Smooth muscle cell of the brain vasculature (primary cell): ENCODE measurements at places on chromosomes 16 and 17.

DNA sequence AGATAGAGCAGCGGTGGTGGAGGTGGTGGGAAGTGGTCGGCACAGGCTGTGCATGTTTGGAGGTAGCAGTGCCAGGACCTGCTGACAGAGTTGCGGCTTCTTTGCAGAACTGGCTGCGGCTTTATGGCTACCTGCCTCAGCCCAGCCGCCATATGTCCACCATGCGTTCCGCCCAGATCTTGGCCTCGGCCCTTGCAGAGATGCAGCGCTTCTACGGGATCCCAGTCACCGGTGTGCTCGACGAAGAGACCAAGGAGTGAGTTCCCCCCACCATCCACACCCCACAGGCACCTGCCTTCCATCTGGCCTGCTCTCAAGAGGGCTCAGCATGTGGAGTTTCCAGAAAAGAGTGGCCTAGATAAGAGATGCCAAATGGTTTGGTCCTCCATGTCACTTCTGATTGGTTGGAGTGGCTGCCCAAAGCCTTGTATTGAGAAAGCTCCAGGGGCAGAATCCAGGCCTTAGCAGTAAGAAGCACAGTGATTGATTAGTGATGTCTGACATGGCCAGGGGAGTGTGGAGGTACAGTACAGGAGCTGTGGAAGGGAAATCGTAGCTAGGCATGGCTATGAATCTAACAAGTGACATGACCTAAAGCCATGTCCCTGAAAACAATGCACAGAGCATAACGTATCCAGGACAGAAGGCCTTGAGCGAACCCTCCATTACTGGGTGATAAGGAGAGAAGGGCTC is 12.0 kb downstream of the MMP15 start:
- DNase-seq, result no peak

DNA sequence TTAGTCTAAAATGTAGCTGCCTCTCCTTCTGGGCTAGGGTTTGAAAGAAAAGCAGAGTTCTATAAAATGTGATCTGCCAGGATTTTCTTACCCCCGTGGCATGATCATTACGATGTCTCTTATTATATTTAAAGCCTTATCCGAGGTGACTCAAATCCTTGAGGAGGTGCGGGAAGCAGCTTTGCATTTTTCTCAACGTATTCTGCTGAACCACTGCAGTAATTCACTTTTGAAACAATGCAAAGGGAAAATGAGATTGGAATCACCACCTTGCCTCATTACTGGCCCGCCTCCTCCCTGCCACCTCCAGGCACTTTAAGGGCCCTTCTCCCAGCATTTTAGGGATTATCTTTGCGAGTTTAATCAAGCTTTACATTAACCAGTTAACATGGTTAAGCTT is 9.7 kb upstream of the NOG start:
- DNase-seq, result no peak

- no peak for DNase-seq
These were observed 55.9 kb downstream of the ATF7IP2 start for GRCh38 chr16:10441726-10442125.

GRCh38 chr17:48561884-48562810 is 16.0 kb downstream of the HOXB4 start:
- no peak for DNase-seq

GRCh38 chr16:67039260-67040020 is 10.5 kb downstream of the CBFB start:
- DNase-seq, result no peak

- DNase-seq, result peak; percentile 65
These were observed 3.9 kb upstream of the NLRC5 start for GRCh38 chr16:56985288-56985961.

- no peak for DNase-seq
These were observed 77.0 kb downstream of the IRX6 start for GRCh38 chr16:55401046-55401445.

GRCh38 chr17:59435238-59435637 is 103.8 kb downstream of the YPEL2 start:
- no peak for DNase-seq

GRCh38 chr16:10682604-10683003 is 12.1 kb downstream of the TEKT5 start:
- no peak for DNase-seq

GRCh38 chr16:31200821-31201568 is 1.6 kb downstream of the PYCARD start:
- DNase-seq, result no peak

DNA sequence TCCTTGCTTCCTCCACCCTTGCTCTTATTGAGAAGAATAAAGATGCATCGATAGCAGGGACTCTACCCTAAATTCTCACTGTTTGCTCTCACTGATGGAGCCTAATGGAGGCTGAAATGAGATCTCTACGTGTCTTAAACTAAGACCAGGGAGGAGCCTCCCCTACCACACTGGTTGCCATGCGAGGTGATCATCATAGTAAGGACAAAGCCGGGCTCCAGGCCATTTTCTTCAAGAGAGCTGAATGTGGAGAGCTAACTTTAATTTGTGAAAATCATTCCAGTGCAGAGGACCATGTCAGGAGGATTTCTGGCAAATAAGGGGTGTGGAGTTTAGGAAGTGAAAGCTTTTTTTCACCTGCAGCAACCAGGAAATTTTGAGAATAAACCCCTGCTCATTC is 5.6 kb downstream of the CDH11 start:
- DNase-seq, result no peak

DNA sequence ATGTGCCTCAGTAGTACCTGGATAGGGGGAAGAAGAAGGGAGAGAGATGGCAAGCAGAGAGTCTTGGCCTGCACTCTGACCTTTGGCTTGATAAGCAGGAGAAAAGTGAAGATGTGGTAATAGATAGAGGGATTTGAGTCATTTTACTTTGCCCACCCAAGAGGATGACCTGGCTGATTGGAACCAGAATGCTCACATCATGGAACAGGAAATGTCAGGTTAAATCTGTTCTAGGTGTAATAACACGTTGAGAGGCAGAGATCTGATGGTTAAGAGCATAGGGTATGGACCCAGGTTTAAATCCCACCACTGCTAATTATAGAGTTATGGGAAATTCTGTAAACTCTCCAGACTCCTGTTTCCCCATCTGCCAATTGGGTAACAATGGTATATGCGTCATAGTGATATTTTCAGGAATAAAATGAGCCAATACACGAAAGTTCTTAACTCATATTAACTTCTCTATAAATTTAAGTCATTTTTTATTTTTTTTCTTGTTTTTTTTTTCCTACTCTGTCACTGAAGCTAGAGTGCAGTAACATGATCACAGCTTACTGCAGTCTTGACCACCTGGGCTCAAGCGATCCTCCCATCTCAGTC is 8.1 kb upstream of the CCL18 start:
- DNase-seq, result no peak

DNA sequence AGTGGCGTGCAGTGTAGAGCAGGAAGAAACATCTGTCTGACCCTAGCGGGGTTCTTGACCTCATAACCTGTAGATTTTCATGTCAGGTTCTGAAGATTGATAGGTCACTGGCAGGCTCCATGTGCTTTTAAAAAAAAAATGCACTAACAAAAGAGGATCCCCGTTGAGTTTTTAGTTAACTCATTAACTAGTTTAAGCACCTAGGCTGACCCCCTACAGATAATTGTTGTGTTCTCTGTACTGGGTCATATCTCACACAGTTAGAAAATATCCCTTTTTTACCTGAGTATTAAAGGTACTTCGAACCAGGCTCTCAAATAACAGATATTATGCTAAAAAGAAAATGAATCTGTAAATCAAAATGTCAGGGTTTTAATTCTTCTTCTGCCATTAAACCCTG is 676.6 kb downstream of the CDH11 start:
- DNase-seq, result no peak

DNA sequence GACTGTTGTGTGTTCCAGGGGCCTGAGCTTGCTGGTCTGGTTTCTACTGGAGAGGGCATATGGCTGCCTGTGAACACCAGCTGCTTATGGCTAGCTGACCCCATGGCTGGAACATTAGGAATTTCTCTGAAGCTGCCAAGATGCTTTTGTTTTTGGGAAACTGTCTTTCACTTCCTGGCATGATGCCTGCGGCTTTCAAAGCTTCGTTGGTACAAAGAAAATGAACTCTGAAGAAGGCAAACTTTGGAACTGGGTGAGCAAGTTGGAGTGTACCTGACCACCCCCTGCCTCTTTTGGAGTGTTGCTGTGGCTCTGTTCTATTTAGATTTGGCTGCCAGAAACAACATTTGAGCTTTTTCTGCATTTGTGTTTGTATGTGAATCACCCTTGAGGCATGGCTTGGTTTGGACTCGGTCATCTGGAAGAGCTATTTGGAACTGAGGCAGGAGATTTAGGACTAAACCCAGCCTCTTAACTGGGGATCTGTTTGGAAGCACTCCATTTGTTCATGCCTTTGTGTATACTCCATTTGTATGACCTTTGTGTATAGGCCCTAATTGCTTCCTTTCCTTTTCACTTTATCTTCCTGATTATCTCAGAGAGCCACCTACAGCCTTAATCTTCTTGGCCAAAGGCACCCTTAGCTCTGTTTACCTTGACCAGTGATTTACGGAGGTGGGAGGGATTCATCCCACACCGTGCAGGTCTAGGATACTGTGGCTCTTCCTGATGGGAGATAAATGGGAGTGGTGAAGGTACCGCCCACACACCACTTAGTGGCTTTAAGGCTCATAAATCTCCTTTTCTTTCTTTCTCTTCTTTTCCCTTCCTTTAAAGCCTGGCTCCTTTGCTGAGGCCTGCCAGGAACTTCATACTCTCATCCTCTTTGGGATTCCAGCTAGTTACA is 7.3 kb upstream of the CPHXL start:
- no peak for DNase-seq

GRCh38 chr17:54180950-54181349 is 358.2 kb downstream of the KIF2B start:
- DNase-seq, result no peak

DNA sequence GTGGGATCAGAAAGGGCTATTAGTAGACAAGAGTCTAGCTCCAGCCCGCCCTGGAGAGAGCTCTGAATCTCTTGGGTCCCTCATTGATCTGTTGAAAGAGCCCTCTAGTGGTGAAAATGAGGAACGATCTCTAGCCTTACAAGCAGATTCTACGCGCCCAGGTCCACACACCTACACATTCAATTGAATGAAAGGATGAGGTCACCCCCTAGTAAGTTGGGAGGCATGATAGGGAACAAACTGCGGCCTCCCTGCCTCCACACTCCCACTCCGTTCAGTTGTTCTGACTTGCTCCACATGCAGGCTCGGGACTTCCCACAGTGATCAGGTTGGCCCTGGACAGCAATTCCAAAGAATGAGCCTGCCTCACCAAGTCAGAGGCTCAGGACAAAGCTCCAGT is 2.9 kb upstream of the CACNG3 start:
- no peak for DNase-seq

DNA sequence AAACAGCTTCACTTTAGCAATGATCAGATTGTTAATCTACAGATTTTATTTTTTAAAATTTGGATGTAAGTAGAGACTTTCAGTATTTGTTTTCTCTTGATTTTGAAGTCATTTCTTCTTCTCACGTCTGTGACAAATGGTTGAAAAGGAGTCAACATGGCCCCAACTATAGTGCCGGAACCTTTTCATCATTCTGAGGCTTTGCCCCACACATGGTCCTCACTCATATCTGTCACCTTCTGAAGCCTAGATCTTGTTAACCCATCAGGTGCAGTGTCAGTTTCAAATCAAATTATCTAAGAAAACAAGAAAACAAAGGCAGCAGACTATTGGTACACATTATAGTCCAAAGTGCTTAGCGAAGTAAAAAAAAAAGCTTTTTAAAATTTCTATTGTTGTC is 124.1 kb downstream of the TRIM37 start:
- no peak for DNase-seq

GRCh38 chr17:29143894-29144293 is 36.3 kb downstream of the MYO18A start:
- DNase-seq, result no peak

DNA sequence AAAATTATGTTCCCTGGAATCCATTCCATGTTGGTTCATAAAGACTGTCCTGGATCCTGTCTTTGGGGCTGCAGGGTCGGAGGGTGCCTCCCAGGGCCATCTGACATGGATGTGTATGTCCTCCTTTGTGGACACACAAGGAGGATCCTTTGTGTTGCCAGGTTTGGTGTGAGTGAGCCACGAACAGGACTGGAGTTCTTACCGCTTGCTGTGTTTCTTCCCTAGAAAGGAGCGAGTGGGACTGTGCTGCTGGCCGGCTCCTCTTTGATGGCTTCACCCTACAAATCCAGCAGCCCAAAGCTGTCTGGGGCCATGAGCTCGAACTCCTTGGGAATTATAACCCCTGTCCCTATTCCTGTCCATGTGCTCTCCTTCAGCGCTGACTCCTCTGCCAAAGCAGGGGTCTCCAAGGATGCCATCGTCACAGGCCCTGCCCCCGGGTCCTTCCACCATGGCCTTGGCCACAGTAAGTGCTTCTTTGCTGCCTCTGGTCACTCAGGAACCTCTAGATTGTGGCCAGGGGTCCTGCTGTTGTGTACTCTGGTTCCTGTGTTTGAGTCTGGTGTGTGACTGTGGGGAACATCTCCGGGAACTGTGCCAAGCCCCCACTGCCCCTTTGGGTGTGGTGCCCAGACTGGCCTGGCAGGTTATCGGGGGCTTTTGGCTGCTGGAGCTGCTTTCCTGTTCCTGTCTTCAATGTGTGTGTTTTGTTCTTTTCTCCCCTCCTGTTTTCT is 29.5 kb downstream of the UBN1 start:
- no peak for DNase-seq

- no peak for DNase-seq
These were observed 209.2 kb downstream of the PARN start for GRCh38 chr16:14420721-14421488.

DNA sequence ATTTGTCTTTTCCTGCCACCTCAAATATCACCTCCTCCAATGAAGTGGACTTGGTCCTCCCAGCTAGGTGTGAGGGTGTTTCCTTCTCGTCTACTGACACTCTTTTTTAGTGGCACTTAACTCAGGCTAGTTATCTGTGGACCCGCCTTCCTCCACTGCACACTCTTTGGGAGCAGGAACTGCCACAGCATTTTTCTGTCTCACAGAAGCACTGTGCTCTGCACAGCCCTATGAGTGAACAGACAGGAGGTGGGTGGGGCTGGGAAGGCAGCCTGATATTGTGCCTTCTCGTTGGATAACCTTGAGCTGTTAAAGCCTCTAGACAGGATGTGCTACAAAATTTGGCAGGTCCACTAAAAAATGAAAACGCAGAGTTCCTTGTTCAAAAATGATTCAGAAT is 31.9 kb upstream of the HOXB13 start:
- DNase-seq, result no peak

GRCh38 chr16:64250866-64251265 is 871.0 kb downstream of the CDH11 start:
- no peak for DNase-seq

DNA sequence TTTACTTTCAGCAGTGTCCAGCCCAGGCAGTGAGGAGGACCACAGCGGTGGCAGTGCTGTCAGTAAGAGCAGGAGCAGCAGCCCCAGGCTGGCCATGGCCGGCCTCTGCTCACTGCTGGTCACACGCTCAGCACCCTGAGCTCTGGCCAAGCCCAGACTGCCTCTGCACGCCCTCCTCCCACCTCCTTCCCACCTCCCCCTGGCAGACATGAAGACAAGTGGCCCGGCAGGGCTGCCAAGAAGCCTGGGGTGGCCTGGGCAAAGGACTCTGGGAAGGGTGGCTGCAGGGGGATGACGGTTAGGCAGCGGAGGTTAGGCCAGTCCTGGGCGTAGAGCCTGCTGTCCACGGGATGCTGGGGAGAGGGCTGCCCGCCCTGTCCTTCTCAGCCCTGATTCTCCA is at the start of gene C16orf89:
Gene C16orf89 (minus strand): TSS at position 144 of the 400 bp plus-strand sequence. CDS start 48 bp downstream, at position 96.
- DNase-seq, result no peak

- DNase-seq, result no peak
These were observed 226.4 kb upstream of the MON1B start for GRCh38 chr16:76964464-76965154.

GRCh38 chr16:3038256-3038655 is 1.5 kb upstream of the BICDL2 start:
- DNase-seq, result no peak

- no peak for DNase-seq
These were observed 42.9 kb downstream of the LDHD start for GRCh38 chr16:75073545-75074303.
